ENCODE measurements at places on chromosomes 16 and 17.

GRCh38 chr17:57459286-57459915, 203.1 kb downstream of the MSI2 start:
- no peak for DNase-seq

- no peak for DNase-seq
Observed at GRCh38 chr17:46770439-46770817, 48.1 kb downstream of the WNT3 start.

GRCh38 chr16:84058211-84058610, 15.6 kb upstream of the SLC38A8 start:
- no peak for DNase-seq

DNA sequence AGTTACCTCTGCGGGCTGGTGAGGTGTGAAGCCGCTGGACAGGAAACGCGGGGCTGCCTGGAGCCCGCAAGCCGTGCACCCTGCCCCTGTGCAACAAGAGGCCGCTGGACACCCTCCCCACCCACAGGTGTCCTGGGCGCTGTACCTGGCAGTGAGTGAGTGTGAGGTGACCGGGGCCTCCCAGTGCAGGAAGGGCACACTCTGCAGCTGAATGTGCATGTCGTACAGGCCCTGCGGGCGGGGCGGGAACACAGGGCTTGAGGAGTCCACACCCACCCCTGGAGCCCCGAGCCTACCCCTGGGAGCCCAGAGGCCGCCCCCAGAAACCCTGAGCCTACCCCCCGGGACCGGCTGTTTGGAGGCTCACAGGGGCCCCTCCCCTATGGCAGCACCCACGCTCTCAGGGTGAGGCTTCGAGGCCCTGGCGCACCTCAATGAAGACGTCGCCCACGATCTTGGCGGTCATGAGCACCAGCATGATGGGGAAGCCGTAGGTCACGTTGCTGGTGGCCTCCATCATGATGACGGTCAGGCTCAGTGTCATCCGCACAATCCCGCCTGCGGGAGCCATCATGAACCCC, 4.3 kb upstream of the CCDC154 start:
- DNase-seq = no peak

DNA sequence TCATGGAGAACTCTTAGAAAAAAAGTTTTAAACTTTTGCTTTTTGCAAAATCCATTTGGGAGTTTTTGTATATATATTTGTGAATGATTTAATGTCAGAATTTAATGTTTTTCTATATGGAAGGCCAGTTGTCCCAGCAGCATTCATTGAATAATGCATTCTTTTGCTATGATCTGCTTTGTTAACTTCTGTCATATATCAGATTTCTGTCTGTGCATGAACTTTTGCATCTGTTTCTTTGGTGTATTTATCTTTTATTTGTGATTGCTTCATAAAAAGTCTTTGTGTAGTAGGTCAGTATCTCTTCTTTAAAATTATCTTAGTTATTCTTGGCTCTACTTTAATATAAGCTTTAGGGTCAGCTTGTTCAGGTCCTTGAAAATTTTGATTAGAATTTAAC, 84.2 kb downstream of the MAP2K4 start:
- no peak for DNase-seq

DNA sequence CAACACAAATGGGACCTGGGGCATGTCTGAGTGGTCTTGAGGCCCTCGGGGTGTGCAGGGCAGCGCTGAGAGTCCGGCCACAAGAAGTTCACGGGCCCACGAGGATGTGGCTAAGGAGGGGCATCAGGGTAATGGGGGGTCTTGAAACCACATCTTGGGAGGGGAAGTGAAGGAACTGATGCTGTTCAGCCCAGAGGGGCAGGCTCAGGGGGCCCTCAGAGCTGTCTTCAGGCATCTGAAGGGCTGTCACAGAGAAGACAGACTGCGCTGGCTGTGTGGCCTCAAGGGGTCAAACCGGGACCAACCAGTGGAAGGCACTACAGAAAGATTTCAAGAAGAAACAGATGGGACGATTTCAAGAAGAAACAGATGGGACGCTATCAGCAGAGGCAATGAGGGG, 45.1 kb downstream of the ZNF423 start:
- no peak for DNase-seq

Measured in NCI-H2107 (cell line).